ENCODE measurements at places on chromosomes 5 and 9. TPM values are rescaled to one million over a fixed set of nuclear protein-coding genes. Genes with fewer than 3 reads are reported as not detected.

PRDM9 gene
- not detected for total RNA-seq

GRCh38 chr9:38083858-38084555 lies 15.0 kb upstream of the SHB start:
- DNase-seq = no peak

GRCh38 chr5:139650689-139651042 lies 2.5 kb downstream of the CXXC5 start:
- DNase-seq = no peak

GRCh38 chr5:168207450-168208029 lies 83.9 kb upstream of the WWC1 start:
- no peak for DNase-seq

ATOSB gene
- 16.8 TPM for total RNA-seq

FOXD4L6 gene
- not detected for total RNA-seq

DNA sequence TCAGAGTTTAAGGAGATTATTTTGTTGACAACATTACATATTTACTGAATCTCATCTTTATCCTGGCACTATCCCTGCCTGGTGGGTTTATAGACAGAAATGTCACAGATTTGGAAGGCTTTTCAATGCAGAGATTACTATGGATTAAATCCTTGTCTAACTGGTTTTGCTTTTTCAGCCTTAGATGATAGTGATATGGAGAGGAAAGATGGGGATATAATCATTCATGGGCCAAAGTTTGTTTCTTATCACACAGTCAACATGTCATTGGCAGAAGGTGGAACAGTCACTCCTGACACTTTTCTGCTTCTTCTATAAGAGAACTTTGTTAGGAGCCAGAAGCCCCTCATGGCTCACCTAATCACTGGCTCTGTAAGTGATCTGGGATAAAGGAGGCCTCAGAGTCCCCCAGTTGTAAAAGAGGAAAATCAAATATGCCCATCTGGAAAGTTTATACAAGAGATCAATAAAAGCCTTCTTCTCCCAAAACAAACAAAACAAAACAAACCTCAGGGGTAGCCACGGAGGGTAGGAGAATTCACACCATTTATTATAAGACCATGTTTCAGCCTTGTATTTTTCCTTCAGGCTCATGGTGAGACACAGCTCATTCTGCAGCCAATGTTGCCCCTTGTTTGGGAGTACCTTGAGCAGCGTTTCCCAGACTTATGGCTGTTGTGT lies 101.2 kb downstream of the PCSK1 start:
- no peak for DNase-seq

All from colonic mucosa (tissue), 4 donors.